ENCODE measurements at places on chromosomes 13 and 19.
A peak's percentile ranks its signal among the peaks of the same experiment; 100 is the strongest.

- no peak for DNase-seq
Measured at GRCh38 chr13:112734696-112735547, 45.1 kb downstream of the ATP11A start.

DNA sequence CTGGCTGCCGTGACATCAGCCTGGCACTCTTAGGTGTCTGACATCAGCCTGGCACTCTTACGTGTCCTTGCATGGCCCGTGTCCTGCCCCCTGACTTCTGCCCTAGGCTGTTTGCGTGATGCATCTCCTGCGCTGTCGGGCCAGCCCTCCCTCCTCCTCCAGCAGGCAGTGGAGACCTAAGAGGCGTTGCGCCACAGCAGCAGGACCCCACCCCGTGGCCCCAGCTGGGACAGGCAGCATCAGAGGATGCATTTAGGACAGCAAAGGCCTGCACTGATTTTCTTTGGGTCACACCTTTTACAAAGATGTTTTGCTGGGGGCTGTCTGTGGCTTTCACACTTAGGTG, 65.3 kb downstream of the GPR12 start:
- DNase-seq, result no peak

DNA sequence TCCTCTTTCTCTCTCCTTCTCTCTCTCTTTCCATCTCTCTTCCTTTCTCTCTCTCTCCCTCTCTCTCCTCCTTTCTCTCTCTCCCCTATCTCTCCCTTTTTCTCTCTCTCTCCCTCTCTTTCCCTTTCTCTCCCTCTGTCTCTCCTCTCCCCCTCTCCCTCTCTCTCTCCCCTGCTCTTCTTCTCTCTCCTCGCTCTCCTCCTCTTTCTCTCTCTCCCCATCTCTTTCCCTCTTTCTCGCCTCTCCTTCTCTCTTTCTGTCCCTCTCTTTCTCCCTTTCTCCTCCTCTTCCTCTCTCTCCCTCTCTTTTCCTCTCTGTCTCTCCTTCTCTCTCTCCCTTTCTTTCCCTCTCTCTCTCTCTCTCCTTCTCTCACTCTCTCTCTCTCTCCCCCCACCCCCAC, 196.6 kb downstream of the UQCRFS1 start:
- no peak for DNase-seq

DNA sequence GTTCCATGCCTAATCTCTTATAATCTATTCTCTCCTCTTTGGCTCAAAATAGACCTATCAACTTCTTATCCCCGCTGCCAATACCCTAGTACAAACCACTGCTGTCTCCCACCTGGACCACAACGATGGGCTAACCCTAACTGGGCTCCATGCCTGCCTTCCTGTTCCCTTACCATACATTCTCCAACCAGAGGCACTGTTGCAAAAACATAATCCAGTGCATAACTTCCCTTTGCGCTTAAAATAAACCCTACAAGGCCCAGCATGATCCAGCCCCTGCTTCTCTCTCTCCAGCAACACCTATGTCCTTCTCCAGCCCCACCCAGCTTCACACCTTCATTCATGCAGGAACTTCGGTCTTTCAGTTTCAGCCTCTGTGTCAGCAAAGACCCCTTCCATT, 27.4 kb upstream of the CEBPA start:
- no peak for DNase-seq

DNA sequence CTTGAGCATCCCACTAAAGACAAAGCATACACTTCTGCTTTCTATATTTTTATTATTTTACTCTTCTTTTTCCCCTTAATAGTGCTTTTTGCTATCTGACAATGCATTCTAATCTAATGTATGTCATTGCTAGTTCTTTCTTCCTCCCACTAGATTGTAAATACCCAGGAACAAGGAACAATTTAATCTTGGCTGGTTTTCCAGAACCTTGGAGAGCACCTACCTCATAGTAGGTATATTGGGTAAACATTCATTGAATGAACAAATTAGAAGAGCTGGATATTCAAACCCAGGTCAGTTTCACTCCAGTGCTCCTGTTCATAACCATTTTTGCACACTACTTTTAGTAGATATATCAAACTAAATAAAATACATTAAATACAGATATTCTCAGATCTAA, 1617.6 kb upstream of the SLC10A2 start:
- no peak for DNase-seq

DNA sequence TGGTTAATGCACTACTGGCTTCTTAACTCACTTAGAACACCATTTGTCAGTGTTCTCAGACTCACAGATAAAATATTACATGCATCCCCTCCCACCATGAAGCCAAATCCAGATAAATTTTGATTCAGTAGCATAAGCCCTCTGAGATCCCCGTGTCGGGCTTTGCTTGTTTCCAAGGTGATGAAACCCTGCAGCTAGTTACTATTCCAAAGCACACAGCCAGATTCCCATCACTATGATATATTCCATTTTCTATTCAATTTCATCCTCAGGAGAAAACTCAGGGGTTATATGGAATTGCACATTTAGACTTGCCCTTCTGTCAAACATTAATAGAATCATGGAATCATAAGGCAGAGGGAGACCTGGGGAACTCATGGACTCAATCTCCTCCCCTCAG, 9.4 kb upstream of the FAM124A start:
- DNase-seq, result no peak

DNA sequence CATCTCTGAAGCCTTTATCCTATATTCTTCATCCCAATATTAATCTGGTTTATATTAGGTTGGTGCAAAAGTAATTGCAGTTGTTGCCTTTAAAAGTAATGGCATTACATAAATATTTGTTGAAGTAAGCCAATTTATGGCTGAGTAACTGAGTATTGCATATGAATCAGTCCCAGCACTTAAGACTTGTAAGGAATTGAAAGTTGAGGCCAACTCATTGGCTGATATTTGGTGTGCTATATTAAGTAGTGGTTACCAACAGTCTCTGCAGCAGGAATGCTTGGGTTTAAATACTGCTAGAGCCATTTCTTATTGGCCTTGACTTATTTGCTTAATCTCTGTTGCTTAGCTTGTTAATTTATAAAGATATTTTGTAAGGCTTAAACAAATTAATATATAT, 460.7 kb downstream of the GPC6 start:
- no peak for DNase-seq

DNA sequence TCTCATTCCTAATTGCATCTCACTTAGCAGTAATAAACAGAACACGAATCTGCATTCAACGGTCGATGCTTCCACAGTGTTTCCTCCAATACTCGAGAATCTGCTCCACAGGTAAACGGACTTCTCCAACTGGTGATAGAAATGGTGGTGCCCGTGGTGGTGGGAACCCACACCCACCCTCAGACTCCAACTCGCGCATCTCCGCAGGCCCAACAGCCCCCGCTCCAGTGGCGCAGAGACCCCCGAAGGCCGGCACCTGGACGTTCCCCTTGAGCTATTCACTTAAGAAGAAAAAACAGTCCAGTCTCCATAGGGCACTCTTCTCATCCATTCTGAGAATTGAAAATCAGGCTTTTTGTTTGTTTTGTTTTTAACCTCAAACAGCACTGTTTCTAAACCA, 13.8 kb upstream of the RASA3 start:
- no peak for DNase-seq

DNA sequence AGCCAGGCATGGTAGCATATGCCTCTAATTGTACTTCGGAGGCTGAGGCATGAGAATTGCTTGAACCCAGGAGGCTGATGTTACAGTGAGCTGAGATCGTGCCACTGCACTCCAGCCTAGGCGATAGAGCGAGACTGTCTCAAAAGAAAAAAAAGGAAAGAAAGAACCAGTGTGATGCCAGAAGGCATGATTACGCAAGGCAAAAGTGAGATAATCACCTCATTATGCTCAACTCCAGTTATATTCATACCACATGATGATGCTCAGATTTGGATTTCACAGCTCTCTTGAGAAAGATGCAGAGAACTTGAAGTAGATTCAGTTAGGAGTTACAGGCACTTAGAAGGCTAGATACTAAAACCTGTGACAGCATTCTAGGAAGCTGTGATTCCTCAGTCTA, 21.8 kb downstream of the RCBTB1 start:
- DNase-seq, result peak; percentile 42

DNA sequence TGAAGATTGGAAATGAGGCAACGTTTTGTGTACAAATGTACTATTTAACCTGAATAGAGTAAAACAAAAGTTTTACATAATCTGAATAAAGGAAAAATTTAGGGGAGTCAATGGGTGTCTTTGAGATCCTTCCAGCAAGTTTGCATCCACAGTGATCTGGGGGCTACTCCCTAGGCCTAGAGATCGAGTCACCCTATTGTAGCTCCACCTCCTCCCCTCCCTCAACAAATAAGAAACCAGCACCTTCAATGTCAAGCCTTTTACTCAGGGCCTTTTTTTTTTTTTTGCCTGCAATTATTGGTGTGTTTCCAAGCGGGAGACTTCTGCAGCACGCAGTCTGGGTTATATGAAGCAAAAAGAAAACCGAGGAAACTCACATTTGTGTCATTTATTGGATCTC, 16.3 kb upstream of the RAP2A start:
- no peak for DNase-seq

- DNase-seq, result no peak
Measured at GRCh38 chr19:43534816-43535761, 2.1 kb downstream of the ZNF575 start.

DNA sequence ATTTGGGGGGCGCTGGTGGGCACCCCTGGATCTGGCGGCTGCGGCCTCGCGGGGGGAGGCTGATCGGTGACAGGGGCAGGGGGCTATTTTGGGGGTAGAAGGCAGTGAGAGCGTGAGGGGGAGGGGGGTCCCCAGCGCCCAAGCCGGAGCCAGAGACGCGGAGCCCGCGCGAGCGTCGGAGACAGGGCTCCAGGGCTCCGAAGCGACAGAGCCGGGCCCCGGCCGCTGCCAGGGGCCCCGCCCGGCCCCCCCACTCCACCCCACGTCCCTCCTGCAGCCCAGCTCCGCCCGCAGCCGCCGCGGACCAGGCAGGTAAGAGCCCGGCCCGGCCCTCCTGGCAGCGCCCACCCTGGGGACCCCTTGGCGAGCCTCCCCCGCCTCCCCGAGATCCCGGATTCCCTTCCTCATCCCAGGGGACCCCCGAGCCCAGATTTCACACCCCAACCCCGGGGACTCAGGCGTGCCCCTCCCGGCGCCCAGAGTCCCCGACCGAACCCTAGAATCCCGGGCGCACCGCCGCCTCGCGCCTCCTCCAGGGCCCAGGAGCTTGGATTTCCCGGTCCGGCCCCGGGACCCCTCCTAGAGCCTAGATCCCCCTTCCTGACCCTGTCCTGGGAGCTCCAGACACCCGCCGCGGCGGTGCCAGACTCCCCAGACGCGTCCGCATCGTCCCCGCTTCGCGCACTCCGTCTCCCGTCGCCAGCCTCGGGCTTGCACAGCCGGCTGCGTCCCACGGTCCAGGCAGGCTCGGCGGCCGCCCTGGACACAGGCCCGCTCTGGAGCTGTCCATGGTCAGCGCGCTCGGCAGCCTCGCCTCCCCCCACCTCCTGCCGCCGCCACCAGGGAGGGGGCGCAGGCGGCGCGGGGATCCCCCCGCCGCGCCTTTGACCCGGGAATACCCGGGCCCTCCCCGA, at the start of gene PPFIA3:
Gene PPFIA3, plus strand, starts transcription at position 134 of the 914 bp plus-strand sequence. CDS start 8,330 bp downstream, outside the sequence.
- DNase-seq, result no peak

DNA sequence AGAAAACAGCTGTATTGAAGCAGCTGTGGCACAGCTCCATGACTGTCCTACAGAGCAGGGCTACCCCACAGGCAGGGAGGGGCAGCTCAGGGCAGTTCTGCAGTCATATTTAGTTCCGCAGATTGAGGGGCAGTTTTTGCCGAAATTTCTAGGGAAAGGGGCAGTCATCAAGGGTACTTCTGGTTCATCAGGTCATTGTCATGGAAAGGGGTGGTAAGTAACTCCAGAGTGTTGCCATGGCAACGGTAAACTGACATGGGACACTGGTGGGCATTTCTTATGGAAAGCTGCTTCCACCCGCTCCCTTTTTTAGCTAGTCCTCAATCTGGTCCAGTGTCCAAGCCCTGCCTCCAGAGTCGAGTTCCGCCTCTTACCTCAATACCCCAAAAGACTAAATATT, 702.8 kb downstream of the LIG4 start:
- DNase-seq, result no peak

DNA sequence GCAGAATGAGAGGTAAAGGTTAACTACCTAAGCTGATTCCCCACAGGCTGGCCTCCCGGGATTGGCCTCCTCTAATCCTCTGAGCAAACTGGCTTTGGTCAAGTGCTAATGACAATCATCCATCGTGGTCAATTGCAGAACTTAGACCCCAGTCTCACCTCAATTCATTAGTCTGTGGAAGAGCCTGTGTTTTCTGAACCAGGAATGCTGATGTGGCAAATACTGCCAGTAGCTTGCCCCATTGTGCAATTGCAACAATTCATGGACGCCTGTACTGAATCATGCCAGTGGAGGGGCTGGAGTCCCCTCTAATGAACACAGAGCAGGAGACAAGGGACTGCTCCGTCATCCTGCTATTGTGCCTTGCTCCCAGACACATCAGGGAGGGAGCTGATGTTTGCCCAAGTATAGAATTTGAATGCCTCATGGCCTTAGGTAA, 1256.5 kb downstream of the EFNB2 start:
- no peak for DNase-seq

DNA sequence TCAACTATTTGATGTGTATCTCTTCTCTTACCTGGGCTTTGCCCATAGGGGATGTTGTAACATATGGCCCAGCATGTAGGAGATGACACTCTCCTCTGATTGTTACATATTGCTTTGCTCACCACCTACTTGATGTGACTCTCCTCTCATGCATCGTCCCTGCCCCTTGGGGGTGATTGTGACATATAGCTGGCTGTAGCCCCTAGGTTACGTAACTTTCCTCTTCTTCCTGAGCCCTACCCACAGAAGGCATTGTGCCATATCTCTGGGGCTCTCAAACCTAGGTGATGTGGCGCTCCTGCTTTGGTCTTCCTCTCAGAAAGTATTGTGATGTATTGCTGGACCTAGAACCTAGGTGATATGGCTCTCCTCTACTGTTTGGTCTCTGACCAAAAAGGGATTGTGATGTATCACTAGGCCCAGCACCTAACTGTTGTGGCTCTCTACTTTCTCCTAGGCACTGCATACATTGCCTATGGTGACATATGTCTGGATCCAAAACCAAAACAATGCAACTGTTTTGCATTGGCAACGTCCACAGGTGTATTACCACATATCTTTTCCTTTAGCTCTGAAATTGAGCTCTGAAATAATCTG, 71.9 kb upstream of the ZNF724 start:
- DNase-seq, result no peak

GRCh38 chr13:23797276-23797903, 91.8 kb downstream of the MIPEP start:
- DNase-seq, result no peak

- no peak for DNase-seq
Measured at GRCh38 chr19:30076751-30077670, 135.0 kb downstream of the URI1 start.

- DNase-seq, result no peak
Measured at GRCh38 chr13:44566601-44567000, 9.5 kb downstream of the TSC22D1 start.

- DNase-seq, result no peak
Measured at GRCh38 chr13:50126263-50126992, 111.2 kb downstream of the KCNRG start.

DNA sequence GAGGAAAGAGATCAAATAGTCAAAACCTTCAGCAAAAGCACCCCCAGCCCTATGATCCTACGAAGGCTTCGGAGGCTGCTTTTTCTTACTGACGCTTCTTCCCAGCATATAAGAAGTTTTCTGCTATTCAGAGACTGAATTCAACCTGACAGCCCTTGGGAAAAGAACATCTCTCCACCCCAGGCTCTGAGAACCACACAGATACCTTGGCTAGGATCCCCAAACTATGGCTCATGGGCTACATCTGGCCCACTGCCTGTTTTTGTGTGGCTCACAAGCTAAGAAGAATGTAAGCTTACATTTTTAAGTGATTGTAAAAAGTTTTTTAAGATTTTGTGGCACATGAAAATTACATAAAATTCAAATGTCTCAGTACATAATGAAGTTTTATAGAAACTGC, 3.0 kb downstream of the SLC15A1 start:
- peak; percentile 81 for DNase-seq

- no peak for DNase-seq
Measured at GRCh38 chr19:496112-496665, at the start of gene MADCAM1. Gene MADCAM1, plus strand, starts transcription at chr19:496486. Its CDS starts 14 bp downstream, at chr19:496500.

Measured in GM04504 (cell line).